ENCODE measurements at places on chromosomes 13 and 19. TPM values are rescaled to one million over a fixed set of nuclear protein-coding genes. Genes with fewer than 3 reads are reported as not detected.

DNA sequence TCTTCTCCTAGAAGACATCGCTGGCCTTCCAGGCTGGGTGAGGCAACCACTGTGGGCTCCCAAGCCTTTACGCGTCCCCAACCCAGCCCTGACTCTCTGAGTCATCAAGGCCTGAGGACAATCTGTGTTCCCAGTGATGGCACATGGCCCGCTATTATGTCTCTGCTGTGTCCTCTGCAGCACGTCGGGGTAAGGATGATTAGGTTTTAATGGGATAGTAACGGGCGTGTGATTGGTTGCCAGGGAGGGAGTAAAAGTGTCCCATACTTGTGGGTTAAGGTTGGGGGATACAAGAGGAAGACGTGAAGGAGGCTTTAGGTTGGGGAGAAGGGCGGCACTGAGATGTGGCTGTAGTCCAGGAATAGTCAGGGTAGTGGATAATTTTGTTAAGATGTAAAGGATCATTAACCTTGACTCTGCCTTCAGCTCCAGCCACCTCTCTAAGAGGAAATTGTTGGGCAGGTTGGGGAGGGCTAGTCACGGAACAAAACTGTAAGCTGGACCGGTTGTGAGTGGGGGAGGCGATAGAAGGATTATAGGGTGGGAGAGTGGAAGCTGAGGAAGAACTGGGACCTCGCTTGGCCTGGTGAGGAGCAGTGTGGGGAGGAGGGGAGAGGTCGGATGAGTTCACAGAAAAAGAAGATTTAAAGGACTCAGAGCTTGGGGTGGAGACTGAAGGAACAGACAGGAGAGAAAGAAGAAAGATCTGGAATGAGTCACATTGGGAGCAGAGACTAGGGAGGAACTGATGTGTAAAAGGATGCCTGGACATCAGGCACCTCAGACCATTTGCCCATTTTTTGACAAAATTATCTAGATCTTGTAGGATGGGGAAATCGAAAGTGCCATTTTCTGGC, 27.9 kb upstream of the IGFL1 start:
- H3K4me3 ChIP-seq: no peak overlapping the region
- H3K27ac ChIP-seq: no peak overlapping the region
- H3K27me3 ChIP-seq: no peaks in the 10 kb centered on the region
- H3K4me1 ChIP-seq: no peaks in the 10 kb centered on the region

DNA sequence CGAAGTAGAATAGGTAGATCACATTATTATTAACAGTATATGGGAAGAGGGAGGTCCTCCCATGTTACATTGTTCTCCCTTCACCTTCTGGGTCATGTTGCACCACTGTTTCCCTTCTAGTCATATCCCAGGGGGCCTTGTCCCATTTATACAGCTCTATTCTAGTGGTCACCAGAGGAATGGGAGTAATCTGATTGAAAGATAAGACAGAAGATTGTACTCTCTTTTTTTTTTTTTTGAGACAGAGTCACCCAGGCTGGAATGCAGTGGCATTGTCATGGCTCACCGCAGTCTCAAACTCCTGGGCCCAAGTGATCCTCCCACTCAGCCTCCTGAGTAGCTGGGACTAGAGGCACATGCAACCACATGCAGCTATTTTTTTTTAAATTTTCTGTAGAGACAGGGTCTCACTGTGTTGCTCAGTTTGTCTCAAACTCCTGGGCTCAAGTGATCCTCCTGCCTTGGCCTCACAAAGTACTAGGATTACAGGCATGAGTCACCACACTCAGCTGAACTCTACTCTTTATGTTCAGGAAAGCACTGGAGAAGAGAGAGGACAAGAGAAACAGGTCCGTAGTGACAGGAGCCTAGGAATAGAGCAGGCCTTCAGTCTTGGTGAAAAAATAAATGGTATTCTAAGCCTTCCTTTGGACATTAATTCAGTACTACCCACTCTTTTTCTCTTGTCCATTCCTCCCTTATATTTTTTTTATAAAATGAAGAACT, 4.3 kb upstream of the ZNF529 start:
- no peak overlapping the region for H3K4me3 ChIP-seq
- no peak overlapping the region for H3K27ac ChIP-seq
- peaks cover 9% of the 10 kb centered on the region for H3K4me1 ChIP-seq
- no peak for DNase-seq
- no peaks in the 10 kb centered on the region for H3K27me3 ChIP-seq
- H3K36me3 ChIP-seq: peaks cover 10% of the 10 kb centered on the region

DNA sequence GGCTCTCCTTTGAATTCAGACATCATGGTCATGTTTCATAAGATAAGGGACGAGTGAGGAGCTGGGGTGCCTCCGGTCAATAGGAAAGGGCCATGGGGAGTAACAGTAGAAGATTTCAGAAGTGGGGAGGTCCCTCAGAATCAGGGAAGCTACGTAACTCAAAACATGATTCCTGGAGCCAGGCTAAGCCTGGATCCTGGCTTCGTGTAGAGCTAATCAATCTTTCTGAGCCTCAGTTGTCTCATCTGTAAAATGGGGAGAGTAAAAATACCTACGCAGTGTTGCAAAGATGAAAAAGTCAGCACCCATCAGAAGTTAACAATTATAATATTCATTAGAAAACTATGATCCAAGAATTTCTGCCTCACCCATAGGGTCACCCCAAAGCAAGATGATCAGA, 106.5 kb downstream of the CACNA1A start:
- H3K4me1 ChIP-seq: no peaks in the 10 kb centered on the region
- no peak overlapping the region for H3K4me3 ChIP-seq
- no peak overlapping the region for H3K27ac ChIP-seq
- H3K27me3 ChIP-seq: peaks cover 6% of the 10 kb centered on the region
- DNase-seq: no peak

DNA sequence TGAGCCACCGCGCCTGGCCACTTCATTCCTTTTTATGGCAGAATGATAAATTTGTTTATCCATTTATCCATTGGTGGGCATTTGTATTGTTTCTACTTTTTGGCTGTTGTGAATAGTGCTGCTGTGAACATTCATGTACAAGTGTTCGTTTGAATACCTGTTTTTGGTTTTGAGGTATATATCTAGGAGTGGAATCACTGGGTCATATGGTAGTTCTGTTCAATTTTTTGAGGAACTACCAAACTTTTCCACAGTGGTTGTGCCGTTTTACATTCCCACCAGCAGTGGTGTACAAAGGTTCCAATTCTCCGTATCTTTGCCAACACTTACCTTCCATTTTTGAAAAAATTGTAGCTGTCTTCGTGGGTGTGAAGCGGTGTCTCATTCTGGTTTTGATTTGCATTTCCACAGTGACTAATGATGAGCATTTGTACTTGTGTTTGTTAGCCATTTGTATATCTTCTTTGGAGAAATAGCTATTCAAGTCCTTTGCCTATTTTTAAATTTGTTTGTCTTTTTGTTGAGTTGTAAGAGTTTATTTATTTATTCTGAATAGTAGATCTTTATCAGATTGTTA, 55.7 kb downstream of the TM9SF2 start:
- H3K36me3 ChIP-seq: peaks cover 14% of the 10 kb centered on the region
- no peaks in the 10 kb centered on the region for H3K4me1 ChIP-seq
- no peak for DNase-seq
- H3K4me3 ChIP-seq: no peak overlapping the region

GRCh38 chr19:29590278-29590677, 15.8 kb upstream of the POP4 start:
- no peak overlapping the region for H3K4me3 ChIP-seq
- no peaks in the 10 kb centered on the region for H3K27me3 ChIP-seq
- H3K36me3 ChIP-seq: no peaks in the 10 kb centered on the region
- no peaks in the 10 kb centered on the region for H3K4me1 ChIP-seq
- no peak for DNase-seq
- H3K27ac ChIP-seq: no peak overlapping the region

- H3K27ac ChIP-seq: no peak overlapping the region
- no peaks in the 10 kb centered on the region for H3K36me3 ChIP-seq
- H3K4me3 ChIP-seq: no peak overlapping the region
- no peaks in the 10 kb centered on the region for H3K27me3 ChIP-seq
- no peaks in the 10 kb centered on the region for H3K4me1 ChIP-seq
Observed at GRCh38 chr13:75055296-75055695, 426.7 kb downstream of the TBC1D4 start.

DNA sequence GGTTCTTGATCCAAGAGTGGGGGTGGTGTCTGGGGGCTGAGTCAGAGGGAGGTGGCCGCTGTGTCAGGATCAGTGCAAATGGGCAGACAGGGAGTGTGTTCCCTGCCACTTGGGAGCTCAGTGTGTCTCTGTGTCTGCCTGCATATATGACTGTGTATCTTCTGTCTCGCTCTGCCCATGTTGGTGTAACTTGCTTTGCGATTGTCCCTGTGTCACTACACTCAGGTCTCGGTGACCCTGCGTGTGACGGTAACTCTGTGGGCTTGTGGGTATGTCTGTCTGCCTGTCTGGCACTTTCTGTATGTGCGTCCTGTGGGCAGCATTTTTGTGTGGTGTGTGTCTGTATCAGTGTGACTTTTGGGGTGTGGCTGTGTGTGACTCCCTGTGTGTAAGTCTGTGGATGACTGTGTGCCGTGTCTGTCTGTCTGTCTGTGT, 8.2 kb upstream of the ERFL start:
- no peak overlapping the region for H3K27ac ChIP-seq
- H3K4me3 ChIP-seq: no peak overlapping the region
- DNase-seq: no peak
- no peaks in the 10 kb centered on the region for H3K36me3 ChIP-seq

- no peaks in the 10 kb centered on the region for H3K36me3 ChIP-seq
- H3K4me3 ChIP-seq: no peak overlapping the region
- H3K4me1 ChIP-seq: no peaks in the 10 kb centered on the region
- no peak for DNase-seq
- H3K27me3 ChIP-seq: no peaks in the 10 kb centered on the region
- H3K27ac ChIP-seq: no peak overlapping the region
Observed at GRCh38 chr19:35069696-35070095, 28.2 kb downstream of the HPN start.

DNA sequence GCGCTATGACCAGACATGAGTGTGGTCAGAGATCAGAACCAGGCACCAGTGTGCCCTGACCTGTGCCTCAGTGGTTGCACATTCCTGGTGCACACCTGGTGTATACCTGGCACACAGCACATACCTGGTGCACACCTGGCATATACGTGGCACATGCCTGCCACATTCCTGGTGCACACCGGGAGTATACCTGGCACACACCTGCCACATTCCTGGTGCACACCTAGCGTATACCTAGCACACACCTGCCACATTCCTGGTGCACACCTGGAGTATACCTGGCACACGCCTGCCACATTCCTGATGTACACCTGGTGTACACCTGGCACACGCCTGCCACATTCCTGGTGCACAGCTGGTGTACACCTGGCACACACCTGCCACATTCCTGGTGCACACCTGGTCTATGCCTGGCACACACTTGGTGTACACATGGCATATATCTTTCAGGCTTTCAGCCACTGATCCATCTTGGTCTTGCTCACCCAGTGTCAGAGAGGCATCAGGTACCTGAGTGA, 61.3 kb upstream of the ADGRL1 start:
- H3K36me3 ChIP-seq: no peaks in the 10 kb centered on the region
- H3K27me3 ChIP-seq: peaks cover 11% of the 10 kb centered on the region
- no peak for DNase-seq
- H3K4me1 ChIP-seq: no peaks in the 10 kb centered on the region
- H3K4me3 ChIP-seq: no peak overlapping the region
- H3K27ac ChIP-seq: no peak overlapping the region

- no peaks in the 10 kb centered on the region for H3K27me3 ChIP-seq
- no peaks in the 10 kb centered on the region for H3K4me1 ChIP-seq
- no peak overlapping the region for H3K27ac ChIP-seq
- H3K4me3 ChIP-seq: no peak overlapping the region
- H3K36me3 ChIP-seq: no peaks in the 10 kb centered on the region
Observed at GRCh38 chr13:98962901-98963590, 14.8 kb downstream of the DOCK9 start.

GRCh38 chr13:41145136-41145908, 12.7 kb upstream of the KBTBD6 start:
- H3K27me3 ChIP-seq: no peaks in the 10 kb centered on the region
- H3K27ac ChIP-seq: no peak overlapping the region
- DNase-seq: no peak
- no peaks in the 10 kb centered on the region for H3K36me3 ChIP-seq
- no peaks in the 10 kb centered on the region for H3K4me1 ChIP-seq

GRCh38 chr19:19110410-19111135, 27.7 kb downstream of the TMEM161A start:
- H3K27ac ChIP-seq: no peak overlapping the region
- no peaks in the 10 kb centered on the region for H3K36me3 ChIP-seq
- no peaks in the 10 kb centered on the region for H3K27me3 ChIP-seq
- H3K4me1 ChIP-seq: no peaks in the 10 kb centered on the region
- no peak for DNase-seq

DNA sequence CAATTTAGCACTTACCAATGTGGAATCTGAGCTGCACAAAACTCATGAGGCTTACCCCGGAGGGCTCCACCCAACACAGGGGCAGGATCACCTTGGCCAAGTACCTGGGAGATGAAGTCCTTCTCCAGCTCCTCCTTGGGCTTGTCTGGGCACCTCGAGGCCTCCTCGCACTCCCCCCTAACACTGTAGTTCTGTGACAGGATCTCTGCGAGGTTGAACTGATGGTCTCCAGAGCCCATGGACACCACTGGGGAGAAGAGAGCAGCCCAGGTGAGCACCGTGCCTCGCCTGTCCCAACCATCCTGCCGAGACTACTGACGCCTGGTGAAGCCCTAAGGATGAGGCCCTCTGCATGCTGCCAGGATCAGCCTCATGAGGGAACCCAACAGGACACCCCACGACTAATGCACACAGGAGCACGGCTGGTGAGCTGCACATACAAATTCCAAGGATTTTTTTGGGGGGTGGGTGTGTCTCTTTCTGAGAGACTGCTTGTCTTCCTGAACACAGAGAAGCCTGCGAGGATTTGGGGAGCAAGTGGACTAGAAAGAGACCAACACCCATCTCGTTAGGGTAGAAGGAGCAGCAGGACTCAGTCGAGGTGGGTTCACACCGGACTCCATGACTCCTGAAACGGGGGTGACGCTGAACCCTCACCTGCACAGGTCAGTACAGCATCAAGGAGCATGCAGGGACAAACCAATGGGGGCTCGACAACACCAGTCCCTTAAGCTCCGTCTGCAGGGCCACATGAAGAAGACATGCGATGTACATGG, 10.1 kb downstream of the MIER2 start:
- no peak for DNase-seq
- H3K27ac ChIP-seq: no peak overlapping the region
- no peak overlapping the region for H3K4me3 ChIP-seq
- no peaks in the 10 kb centered on the region for H3K27me3 ChIP-seq

GRCh38 chr19:33193269-33193864, 763 bp upstream of the LRP3 start:
- no peaks in the 10 kb centered on the region for H3K36me3 ChIP-seq
- no peaks in the 10 kb centered on the region for H3K27me3 ChIP-seq
- H3K4me3 ChIP-seq: no peak overlapping the region
- no peaks in the 10 kb centered on the region for H3K4me1 ChIP-seq
- DNase-seq: no peak

The CASP14 gene
- total RNA-seq: not detected

The RFPL4A gene
- not detected for total RNA-seq

The CPAMD8 gene
- total RNA-seq: 1.8 TPM

The FBXL3 gene
- total RNA-seq: 27.9 TPM

Measured in colonic mucosa (tissue), 4 donors.